8988T (cell line): ENCODE measurements at places on chromosomes 2 and 18.

DNA sequence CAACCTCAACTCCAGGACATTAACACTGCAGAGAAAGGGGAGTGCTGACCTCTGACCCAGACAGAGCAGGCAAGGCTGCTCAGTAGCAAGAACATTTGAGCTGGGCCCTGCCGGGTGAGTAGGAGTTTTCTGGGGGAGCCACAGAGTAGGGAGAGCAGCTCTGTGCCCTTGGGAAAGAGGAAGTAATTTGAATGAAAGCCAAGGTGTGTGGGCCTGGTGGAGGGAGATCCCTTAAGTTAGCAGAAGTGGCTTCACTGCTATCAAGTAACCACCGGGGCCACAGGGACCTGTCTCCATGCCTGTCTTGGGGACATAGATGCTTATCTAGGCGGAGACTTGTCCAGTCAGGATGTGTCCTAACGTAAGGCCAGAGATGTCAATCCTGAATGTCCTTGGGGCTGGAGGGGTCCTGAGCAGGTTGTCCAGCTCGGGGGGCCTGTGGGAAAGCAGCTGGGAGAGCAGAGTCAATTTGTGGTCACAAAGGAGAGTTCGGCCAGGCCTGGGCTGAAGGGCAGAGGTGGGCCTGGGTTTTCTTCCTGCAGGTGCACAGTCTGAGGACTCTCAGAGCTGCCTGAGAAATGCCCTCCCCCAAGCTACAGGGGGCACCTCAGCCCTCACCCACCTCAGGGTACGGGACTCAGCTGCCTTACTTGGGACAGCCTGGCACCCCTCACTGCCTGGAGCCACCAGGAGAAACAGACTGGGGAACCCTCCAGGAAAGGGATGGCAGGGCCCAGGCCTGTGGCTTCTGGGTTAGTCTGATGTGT, 15.0 kb upstream of the OTOF start:
- DNase-seq: no peak

DNA sequence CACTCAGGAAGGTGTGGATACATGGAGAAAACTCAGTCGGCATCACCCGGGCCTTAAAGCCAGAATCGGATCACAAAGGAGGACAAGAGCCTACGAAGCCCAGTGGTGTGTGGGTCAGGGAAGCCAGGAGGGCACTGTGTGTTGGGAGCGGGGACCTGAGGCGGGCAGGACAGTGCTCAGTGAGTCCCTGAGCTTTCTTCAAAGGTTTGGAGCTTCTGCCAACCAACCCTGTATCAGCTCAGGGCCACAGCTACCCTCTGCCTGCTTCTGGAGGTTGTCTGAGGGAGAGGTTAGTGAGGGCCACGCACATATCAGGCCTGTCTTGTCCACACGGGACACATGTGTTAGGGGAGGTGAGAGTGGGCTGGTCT, 52.4 kb downstream of the DYSF start:
- DNase-seq: no peak

- no peak for DNase-seq
Measured at GRCh38 chr18:37710726-37711125, 145.1 kb upstream of the CELF4 start.

DNA sequence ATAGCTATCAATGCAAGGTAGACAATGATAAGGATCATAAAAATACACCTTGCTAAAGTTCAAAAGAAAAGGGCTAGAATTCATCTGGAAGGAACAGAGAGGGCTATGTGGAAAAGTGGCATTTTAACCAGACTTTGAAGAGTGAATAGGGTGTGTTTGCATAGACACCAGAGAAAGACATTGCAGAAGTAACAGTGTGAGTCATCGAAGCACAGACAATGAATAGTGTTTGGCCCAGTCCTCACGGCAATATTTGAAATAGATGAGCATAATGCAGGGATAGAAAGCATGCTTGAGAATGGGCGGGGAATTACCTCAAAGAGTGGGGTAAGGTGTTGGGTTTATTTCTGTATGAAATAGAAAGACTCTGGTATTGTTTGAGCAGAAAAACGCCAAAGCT, 24.2 kb downstream of the MYT1L start:
- no peak for DNase-seq

DNA sequence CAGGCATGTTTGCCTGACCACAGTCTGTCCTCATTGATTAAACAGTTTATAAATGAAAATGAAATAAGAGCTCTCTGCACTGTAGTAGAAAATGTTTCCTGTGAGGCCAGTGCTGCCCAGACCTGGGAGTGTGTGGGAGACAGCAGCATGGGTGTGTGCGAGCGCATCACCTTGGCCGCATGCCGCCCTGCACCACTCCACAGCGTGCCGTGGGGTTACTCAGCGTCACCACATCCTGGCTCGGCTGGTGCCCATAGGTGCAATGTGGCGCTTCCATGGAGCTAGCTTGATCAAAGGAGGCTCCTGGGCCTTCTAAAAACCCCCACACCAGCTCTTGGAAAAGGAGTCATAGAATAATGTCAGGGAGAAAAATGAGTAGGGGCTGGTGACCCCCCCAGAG, 76.0 kb upstream of the EPC2 start:
- no peak for DNase-seq

GRCh38 chr2:170503971-170504809, 210.9 kb upstream of the SP5 start:
- DNase-seq: no peak

GRCh38 chr2:237201461-237202287, 116.0 kb downstream of the COPS8 start:
- peak; percentile 71 for DNase-seq

DNA sequence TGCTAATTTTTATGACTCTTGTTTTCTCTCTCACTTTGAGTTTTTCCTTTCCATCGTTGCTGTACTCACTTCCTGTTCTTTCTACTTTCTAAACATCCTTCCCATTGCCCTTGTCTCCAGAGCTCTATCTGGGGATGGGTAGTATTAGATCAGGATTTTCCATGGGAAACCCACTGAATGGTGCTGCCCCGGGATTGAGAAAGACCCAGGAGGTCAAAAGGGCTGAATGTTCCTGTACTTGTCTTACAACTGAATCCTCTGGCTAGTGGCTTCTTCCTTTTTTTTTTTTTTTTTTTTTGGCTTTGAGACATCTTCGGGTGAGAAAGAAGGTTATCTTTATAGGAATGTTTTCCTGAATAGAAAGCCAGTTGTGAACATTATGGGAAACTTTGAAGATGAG, 364.8 kb upstream of the SLC14A2 start:
- DNase-seq: no peak

GRCh38 chr2:99957332-99958133, 184.9 kb downstream of the AFF3 start:
- no peak for DNase-seq

DNA sequence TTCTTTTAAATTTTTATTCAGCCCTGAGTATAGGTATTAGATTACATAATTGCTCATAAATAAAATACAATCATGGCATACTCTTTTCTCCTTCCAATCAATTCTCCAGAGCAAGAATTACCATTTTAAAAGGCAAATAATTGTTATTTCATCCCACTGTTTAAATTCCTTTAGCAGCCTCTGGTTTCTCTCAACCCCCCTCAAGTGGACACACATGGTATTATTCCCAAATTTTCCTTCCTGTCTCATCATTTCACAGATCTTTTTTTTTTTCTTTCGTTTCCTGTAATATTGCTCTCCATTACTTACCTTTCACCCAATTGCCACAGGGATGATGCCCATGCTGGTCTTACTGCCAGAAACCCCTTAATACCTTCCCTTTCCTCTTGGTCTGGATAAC, 385.2 kb downstream of the RIT2 start:
- no peak for DNase-seq

GRCh38 chr2:191311627-191312026, 66.4 kb downstream of the MYO1B start:
- DNase-seq: peak; percentile 25

- DNase-seq: no peak
Measured at GRCh38 chr2:159982270-159982669, 80.1 kb downstream of the PLA2R1 start.

GRCh38 chr18:79421275-79421857, 25.6 kb downstream of the NFATC1 start:
- DNase-seq: no peak

DNA sequence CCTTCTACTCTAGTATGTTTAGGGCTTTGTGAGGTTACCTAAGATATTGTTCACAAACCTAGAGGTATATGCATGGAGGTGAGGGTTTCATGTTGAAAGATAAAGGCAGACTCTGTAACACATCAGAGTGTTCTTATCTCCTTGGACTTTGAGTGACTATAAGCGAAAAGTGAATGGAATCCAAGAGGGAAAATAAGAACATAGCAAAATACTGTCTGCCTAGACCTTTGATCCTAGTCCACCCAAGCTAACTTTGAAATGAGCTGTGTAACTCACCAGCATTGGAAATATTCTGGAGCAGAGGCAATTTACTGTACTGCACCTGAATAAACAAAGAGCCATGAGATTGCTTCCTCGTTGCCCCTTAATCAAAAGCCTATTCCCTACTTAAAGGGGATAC, 28.2 kb upstream of the GALNT1 start:
- DNase-seq: no peak

- no peak for DNase-seq
Measured at GRCh38 chr2:42340045-42340937, 20.7 kb downstream of the COX7A2L start.

- DNase-seq: no peak
Measured at GRCh38 chr2:237624565-237624964, 2.8 kb upstream of the LRRFIP1 start.

DNA sequence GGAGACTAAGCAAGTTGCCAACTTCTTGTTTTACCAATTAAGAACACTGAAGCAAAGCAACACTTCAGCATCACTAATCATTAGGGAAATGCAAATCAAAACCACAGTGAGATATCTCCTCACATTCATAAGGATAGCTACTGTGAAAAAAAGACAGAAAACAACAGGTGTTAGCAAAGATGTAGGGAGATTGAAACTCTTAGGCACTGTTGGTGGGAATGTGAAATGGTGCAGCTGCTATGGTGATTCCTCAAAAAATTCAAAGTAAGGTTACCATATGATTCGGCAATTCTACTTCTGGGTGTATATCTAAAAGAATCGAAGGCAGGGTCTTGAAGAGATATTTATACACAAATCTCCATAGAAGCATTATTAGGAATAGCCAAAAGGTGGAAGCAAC, 8.6 kb upstream of the PRKD3 start:
- no peak for DNase-seq

- DNase-seq: no peak
Measured at GRCh38 chr2:231167745-231168459, 30.5 kb upstream of the ARMC9 start.

DNA sequence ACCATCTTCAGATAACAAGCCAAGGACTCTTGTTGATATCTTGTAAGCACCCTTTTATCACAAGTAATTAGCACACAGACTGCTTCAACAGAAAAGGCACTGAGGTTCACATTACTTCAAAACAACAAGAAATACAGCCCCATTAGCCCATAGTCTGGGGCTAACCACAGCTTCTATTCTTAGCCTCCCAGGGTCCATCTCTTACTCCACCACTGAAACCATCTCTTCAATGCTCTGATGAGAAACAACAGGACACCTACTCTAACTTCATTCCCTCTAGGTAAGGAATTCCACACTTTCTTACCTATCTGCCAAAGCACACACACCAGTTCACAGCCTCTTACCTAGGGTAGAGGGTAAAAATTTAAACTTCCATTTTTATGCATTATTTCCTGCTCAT, 26.4 kb upstream of the CYTIP start:
- DNase-seq: no peak

DNA sequence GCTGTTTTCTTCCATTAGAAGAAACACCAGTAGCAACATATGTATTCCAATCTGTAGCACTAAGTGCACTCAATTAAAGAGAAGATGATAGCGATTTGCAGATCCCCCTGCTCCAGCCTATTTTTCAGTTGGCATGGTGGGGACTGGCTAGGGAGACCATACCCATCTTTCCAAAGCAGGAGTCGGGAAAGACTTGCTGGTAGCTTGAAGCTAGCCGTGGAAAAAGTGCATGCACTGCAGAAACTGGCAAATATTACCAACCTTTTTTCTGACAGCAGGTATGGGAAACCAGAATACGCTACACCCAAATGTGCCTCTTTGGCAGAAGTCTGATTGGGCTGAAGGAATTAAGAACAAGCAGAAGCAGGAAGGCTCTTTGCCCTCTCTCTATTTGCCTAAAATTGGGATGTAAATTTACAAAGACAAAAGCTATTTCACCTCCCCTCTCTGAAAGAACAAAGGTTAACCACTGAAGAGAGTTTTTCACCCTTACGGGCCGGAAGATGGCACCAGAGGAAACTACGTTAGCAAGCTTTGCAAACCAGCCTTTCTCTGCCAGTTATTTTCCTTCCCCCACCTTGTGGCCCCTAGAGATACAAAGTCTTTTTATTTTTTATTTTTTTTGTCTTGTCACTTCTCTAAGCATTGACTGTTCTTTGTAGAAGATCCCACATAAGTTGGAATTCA, 273.1 kb downstream of the DLGAP1 start:
- DNase-seq: no peak

- DNase-seq: peak; percentile 12
Measured at GRCh38 chr18:5057386-5058348, 139.4 kb downstream of the AKAIN1 start.

DNA sequence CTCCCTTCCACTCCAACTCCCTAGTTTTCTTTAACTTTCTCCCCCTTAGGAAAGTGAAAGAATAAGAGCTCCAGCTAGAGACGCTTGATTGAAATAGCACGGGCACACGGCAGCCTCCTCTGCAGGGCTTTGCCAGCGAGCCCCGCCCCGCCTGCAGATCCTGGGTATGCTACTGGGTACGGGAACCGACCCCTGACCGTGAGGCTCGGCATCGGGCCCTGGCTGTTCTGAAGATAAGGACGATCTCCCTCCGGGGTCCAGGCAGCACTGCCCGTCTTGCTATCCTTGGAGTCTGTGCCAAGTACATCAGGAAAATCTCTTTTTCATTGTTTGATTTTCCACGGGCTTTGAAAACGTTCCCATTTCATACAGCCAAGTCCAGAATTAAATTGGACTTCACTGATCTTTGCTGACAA, 284.5 kb downstream of the MTX2 start:
- DNase-seq: peak; percentile 32

DNA sequence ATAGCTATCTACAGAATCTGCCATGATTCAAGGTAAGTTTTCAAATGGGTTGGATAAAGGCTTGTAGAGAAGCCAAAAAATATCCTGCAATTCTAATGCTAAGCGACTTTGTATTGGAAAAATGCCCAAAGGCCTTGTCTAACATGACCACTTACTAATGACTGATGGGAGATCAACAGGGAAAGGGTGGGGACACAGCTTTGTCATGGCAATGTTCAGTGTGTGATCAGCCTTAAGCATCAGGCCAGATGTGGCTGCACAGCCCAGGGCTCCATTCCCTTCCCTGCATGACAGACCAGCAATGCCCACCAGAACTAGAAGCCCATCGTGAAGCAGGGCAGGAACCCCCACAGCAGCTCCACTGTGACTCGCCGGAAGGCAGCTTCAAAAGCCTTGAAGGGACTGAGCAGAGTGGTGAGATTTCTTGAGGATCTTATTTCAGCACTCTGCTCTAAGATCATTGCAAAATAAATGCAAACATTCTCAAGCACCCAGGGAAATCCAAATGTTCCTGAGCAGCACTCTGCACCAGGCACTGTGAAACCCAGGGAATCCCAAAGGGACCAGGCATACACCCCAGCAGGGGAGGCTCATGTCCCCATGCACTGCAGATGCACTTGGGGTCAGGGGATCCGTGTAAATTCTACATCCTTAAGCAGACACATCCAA, 517.9 kb upstream of the SMIM21 start:
- DNase-seq: no peak

GRCh38 chr18:8513249-8513648, 96.0 kb upstream of the RAB12 start:
- DNase-seq: no peak

GRCh38 chr2:23387221-23387550, 2.2 kb downstream of the KLHL29 start:
- DNase-seq: peak; percentile 49

GRCh38 chr18:9753846-9754245, 45.7 kb downstream of the RAB31 start:
- no peak for DNase-seq
